Activated CD4-positive, alpha-beta T cell treated with anti-CD3 and anti-CD28 coated beads for 24 hours (primary cell): ENCODE measurements at places on chromosomes 6 and 20.

DNA sequence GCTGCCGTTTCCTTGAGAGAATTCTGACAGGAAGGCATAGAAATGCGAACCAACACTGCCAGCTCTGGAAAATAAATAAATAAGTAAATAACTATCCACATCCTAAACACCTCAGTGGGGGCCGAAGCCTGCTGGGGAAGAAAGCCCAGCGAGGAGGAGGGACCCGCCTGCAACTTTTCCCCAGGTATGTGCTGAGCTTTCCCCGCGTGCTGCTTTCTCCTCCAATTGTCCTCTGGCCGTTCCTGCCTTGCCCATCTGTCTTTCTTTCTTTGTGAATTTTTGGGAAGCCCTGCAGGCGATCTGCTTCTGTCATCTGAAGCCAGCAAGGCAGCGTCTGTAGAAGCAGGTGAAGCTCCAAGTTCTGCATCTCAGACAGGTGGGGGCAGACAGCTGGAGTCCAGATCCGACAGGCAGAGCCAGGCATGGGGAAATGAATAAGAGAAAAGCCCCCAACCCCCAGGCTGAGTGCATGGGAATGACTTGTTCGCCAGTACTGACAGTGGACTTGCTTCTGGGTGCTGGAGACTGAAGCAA is 49.2 kb upstream of the IL17A start:
- no peak for DNase-seq

GRCh38 chr6:83019741-83020140 is 45.9 kb downstream of the UBE3D start:
- no peak for DNase-seq

GRCh38 chr20:35604449-35604747 is 11.2 kb upstream of the SPAG4 start:
- DNase-seq: no peak

- DNase-seq: no peak
These were observed 71.7 kb upstream of the MAP3K4 start for GRCh38 chr6:160919723-160920440.

- DNase-seq: no peak
These were observed 91.0 kb downstream of the TCP11 start for GRCh38 chr6:35049900-35050756.

DNA sequence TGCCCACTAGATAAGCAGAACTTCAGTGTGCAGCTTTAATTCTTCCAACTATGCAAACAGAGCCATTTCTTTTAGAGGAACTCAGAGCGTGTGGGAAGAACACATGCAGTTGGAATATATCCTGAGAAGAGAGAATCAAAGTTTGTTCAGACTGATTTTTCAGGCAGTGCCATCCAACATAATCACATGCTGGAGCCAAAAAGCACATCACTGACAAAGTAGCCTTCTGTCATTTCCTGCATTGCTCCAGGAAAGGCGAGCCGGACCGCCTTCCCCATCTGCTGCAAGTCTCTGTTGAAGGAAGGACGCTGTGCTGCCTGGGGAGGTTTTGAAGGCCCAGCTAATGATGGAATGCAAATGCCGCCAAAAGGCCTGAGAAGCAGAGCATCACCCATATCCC is 98.4 kb downstream of the DOK5 start:
- no peak for DNase-seq

GRCh38 chr6:53241938-53242337 is 93.3 kb upstream of the GCM1 start:
- no peak for DNase-seq

- no peak for DNase-seq
These were observed 116.6 kb upstream of the PROKR2 start for GRCh38 chr20:5433352-5433751.

DNA sequence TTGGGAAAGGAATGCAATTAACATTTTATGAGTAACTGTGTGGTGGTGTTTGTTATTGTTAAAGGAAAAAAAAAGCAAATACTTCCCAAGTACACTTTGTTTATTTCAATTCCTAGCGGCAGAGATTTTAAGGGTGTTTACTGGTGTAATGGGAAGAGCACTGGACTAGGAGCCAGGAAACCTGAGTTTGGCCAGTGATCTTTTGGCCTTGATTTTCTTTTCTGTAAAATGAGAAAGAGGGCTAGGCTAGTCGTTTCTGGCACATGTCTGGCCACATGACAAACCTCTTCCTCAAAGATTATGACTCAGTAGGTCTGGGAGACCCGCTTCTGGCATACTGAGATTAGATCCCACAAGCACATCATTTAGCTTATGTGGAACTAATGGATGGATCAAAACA is 428.1 kb upstream of the NOX3 start:
- no peak for DNase-seq

DNA sequence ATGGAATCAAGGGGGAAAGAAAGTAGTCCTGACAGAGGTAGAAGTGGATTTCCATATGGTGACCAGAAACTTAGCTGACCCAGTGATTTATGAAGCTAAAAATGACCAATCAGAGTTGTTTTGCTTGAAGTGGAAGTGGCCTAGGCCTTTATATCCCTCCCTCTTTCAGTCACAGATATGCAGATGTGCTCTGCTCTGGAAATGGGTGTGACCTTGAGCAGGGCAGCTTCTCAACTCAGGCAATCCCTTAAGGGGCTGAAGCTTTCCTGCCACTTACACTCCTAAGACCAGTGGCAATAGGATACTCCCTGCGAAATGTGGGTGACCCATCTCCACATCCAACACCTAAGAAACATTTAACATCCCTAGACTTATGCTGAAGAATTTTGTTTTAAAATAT is 256.6 kb downstream of the EYS start:
- no peak for DNase-seq

GRCh38 chr20:42567409-42567808 is 622.3 kb downstream of the PTPRT start:
- DNase-seq: no peak

- DNase-seq: no peak
These were observed 79.7 kb downstream of the FGD2 start for GRCh38 chr6:37085198-37085597.

GRCh38 chr6:38067263-38067980 is 247.9 kb downstream of the ZFAND3 start:
- no peak for DNase-seq

DNA sequence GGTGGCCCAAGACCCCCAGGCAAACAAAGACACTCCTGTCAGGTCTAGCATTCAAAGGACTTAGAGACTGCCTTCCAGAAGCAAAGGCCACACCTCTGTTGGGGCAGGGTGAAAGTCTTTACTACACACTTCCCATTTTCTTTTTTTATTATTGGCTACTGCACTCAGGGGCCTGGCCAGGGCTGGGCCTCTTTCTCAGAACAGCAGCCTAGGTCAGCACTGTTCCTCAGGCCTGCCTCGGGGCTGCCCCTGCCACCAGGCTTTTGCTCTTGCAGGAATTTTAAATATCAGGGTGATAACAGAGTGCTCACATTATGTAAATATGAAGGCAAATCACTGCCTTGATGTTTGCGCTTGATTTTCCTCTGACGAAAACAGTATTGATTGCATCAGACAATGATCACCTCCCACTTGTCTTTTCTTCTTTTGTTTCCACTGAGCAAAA is 18.5 kb downstream of the GSTA4 start:
- DNase-seq: no peak

DNA sequence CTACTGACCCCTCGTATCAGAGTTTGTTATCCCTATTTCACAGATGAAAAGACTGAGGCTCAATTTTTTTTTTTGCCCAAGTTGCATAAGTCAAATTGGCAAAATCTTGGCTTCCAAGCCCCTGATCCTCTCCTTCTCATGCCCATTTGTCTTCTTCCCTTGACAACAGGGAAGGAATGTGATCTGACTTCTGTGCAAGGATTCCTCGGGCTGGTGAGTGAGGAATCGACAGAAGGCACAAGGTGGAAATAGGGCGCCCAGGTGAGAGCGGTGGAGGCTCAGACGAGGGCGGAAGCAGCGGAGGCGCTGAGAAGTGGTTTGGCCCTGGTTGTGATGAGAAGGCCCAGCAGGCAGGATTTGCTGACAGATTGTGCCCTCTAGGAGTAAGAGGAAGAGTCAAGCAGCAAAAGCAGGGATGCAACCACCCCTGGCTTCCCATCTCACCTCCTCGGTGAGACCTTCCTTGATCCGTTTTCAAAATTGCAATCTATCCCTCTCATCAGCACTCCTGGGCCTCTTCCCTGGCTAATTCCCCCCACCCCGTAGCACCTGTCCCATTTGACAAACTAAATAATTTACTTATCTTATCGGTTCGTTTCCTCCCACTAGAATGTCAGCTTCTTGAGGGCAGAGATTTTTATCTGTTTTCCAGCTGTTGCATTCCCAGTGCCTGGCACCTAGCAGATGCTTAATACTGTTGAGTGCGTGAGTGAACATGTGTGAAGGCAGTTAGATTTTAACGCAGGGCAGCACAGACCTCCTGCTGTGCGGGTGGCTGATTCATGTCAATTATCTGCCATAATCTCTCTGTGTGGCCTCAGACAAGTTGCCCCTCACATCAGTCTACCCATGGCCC is 3.7 kb upstream of the SIRPA start:
- no peak for DNase-seq

DNA sequence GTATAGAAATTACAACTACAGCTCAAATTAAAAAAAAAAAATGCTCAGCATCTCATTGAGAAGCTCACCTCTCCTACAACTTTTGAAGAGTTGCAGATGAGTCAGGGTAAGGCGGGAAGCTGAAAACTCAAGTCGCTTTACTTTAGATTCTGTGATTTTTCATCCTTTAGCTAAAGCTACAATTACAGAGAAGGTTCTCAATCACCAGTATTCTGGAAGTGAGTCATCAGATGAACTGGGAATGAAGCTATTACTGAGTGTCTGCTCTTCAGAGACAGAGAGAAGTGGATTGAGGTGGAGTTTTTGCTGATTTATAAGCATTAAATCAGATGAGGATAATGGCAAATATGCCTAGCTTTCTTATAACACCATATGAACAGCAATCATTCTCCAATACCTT is 91.9 kb downstream of the TFAP2A start:
- no peak for DNase-seq

DNA sequence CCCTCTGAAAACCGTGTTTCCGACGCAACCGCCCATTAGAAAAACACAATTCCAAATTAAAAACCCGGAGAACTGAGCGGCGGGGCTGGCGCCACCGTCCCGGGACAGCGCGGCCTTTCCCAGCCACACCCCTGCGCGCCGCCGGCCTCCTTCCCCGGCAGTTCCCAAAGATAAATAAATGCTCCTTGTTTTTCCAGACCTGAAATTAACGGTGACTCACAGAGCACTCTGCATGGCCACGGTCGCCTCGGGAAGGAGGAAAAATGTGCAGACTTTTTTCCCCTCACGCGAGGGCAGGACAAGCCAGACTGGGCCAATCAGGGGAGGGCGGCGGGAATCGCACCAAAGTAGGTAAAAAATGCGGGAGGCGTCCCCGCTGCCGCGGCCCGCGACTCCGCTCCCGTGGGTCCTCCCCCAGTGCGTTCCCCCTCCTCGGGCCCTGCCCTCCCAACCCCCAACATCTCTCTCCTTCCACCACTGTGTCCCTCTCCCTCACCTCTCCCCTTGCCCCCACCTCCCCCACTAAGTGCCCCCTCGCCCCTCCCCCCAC is 828 bp upstream of the DSTN start:
- DNase-seq: no peak

GRCh38 chr6:36924131-36924530 is 30.4 kb upstream of the PI16 start:
- no peak for DNase-seq

DNA sequence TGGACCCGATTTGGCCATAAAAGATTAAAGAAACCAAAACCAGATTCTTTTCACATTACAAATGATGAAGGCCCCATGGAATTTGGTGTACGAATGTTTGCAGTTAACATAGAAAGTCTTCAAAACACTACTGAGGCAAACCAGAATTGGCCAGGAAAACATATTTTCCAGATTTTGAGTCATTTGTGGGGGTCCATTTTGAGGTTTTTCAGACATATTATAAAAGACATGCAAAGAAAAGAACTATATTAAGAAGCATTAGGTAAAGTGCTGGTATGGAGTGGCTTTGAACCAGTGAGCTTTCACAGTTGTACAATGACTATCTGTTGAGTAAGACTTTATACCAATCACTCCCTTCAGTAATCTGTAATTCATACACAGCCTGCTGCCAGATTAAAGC is 168.9 kb upstream of the COL21A1 start:
- no peak for DNase-seq

GRCh38 chr6:44233567-44234100 is 10.2 kb downstream of the SLC29A1 start:
- no peak for DNase-seq

DNA sequence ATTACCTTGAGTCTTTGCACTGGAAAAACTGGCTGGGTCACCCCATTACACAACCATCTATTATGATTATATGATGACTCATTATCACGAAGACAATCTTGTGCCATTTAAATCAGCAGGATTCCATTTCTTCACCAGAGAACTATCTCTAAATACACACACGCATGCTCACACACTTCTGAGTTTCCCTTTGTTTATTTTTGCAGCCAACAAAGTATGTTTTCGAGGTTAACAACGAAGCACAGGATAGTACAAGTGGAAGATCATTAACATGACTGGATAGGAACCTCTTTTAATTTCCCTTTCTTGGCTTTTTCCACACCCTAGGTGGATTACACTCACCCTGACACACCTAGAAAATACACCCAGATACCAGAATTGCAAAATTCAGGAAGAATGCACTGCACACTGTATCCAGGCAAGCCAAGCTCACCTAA is 18.9 kb downstream of the PERP start:
- DNase-seq: no peak

GRCh38 chr20:56630086-56630493 is 984 bp downstream of the TFAP2C start:
- DNase-seq: no peak
